ENCODE measurements at places on chromosomes 5 and 9.
A peak's percentile ranks its signal among the peaks of the same experiment; 100 is the strongest.

- no peak for DNase-seq
Observed at GRCh38 chr5:105563842-105564241, 2001.3 kb upstream of the NUDT12 start.

GRCh38 chr5:60649288-60649917, 50.6 kb downstream of the DEPDC1B start:
- no peak for DNase-seq

- DNase-seq: no peak
Observed at GRCh38 chr9:91489361-91489899, 65.8 kb upstream of the NFIL3 start.

DNA sequence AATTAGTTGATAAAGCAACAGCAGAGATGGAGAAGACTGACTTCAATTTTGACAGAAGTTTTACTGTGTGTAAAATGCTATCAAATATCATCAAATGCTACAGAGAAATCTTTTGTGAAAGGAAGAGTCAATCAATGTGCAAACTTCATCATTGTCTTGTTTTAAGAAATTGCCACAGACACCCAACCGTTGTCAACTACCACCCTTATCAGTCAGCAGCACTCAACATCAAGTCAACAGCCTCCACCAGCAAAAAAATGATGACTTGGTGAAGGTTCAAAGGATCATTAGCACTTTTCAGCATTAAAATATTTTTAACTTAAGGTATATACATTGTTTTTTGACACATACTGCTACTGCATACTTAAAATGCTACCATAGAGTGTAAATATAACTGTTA, 888.8 kb downstream of the CDH18 start:
- no peak for DNase-seq

GRCh38 chr5:125274938-125275724, 528.7 kb upstream of the ZNF608 start:
- no peak for DNase-seq

DNA sequence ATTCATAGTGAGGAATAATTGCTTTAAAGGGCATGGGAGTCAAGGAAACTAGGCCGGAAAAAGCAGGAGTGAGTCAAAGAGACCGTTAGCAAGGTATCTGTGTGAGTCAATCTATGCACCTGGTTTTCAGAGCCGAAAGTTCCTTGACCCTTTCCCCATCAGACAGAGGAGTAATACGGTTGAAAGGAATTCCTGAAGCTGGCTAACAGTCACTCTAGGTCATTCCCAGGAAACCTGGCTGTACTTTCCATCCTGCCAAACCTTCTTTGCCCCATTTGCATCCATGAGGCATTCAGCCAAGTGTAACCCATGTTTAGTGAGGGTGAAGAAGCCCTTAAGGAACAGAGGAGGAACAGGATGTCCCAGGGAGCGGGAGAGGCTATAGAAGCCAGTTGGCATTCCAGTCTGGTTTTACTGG, 16.2 kb downstream of the RBM18 start:
- DNase-seq: no peak

GRCh38 chr9:133781828-133782135, 43.6 kb upstream of the SARDH start:
- DNase-seq: no peak

DNA sequence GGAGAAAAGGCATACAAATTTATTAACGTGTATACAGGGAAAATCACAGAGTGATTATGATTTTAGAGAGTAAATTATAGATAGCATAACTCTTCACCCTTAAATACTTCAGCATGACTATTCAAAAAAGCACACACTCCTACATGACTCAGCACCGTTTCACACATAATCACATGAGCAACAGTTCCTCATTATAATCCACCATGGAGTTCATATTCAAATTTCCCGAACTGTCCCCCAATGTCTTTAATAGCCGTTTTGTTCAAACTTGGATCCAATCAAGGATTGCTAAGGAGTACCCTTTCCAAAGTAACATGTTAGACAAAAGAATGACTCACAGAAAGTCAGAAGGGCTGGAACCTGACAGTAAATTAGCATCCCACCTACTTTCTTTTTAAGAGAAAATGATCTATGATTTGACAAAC, 32.1 kb downstream of the RAPGEF1 start:
- DNase-seq: no peak

GRCh38 chr9:28707616-28708015, 1134.3 kb upstream of the C9orf72 start:
- no peak for DNase-seq

DNA sequence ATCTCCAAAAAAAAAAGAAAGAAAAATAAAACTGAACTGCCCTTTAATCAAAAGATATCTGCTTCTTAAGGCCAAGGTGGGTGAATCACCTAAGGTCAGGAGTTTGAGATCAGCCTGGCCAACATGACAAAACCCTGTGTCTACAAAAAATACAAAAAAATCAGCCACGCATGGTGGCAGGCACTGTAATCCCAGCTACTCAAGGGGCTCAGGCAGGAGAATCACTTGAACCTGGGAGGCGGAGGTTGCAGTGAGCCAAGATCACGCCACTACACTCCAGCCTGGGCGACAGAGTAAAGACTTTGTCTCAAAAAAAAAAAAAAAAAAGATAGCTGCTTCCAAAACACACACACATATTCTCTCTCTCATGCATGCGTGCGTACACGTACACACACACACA, 17.8 kb downstream of the SCAI start:
- DNase-seq: no peak

- no peak for DNase-seq
Observed at GRCh38 chr9:16057541-16057940, 504.7 kb downstream of the CCDC171 start.

- no peak for DNase-seq
Observed at GRCh38 chr5:78527054-78527859, 121.3 kb downstream of the LHFPL2 start.

DNA sequence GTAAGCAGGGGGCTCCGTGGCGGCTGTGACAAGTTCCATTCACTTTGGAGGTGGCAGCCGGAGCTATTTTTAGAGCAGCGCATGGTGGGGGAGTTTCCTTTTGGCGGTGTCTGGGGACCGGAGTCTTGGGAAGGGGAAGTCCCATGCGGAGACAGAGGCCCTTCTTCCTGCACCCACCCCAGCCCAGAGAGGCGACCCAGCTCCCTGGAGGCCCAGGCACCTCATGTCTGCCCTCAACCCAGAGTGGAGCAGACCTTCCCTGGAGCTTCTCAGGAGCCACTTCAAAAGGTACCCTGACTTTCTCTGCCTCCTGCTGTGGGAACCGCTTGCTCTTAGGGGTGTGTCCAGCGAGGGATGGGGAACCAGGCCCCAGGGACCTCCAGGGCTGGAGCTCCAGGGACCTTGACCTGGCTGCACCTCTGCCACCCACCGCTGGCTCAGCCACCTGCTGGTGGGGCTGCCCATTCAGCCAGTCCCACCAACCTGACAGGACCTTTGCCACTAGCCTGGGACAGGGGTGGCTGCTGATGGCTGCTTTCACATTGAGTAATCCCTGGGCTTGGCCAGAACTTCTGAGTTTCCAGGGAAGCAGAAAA, 34.1 kb downstream of the NEK6 start:
- DNase-seq: no peak

DNA sequence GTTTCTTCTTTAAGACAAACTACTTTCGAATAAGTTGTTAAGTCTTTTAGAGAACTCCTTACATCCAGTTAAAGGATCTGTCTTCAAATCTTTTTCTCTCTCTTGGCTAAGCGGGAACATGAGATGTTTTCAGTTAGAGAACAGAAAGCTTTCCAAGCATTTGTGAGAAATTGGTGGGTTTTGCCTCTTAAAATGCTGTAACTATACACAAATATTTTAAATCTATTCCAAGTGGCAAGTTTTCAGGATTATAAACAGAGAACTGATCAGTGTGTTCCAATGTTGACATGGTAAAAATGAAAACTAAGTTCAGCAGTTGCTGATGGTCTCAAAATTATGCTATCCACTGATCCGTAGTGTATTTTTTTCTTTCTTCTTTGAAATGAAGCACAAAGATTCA, 100.4 kb downstream of the EBF1 start:
- no peak for DNase-seq

- DNase-seq: no peak
Observed at GRCh38 chr5:143446535-143447226, 43.2 kb upstream of the NR3C1 start.

DNA sequence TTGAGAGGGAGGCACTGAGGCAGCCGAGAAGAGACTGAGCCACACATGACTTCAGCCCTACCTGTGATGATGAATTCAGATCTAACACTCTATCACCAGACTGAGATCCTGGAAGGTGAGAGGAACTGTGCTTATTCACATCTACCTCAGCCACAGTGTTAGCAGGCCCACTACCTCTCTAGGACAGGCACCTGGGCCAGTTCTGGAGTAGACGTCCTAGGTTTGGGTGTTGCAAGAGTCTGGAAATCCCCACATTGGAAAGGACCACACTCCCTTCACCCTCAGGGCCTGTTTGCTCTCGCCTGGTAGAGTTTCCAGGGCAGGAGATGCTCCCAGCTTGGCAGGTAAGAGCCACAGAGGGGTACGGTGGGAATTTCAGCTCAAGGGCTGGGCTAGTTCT, 113.8 kb upstream of the CCL21 start:
- no peak for DNase-seq

DNA sequence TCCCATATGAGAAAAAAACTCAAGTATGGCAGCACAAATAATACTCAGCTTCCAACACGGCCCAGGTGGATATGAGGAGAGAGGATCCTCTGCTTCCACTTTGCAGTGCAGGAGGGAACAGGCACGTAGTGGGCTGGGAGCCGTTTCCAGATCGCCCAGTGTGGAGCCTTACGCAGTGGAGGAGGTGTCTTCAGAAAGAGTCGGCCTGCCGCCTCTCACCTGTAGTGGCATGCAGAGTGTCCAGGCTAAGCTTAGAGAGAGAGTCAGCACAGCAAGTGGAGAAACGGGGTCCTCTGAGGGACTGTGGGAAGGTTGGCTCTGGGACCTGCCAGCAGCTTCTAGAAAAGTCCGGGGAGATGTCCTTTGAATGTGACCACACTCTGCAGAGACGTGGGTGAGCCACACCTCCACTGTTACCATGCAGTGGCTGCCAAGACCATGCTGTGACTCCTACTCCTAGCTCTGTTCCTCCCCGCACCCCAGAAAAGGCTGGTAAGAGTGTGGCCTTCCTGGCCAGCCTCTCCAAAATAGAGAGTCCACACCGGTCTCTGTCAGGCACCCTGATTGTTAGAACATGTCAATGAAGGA, 3.5 kb upstream of the SEMA4D start:
- no peak for DNase-seq

GRCh38 chr9:127931092-127931881, 710 bp upstream of the PIP5KL1 start:
- peak; percentile 61 for DNase-seq

- no peak for DNase-seq
Observed at GRCh38 chr5:57106661-57107060, 67.2 kb upstream of the GPBP1 start.

DNA sequence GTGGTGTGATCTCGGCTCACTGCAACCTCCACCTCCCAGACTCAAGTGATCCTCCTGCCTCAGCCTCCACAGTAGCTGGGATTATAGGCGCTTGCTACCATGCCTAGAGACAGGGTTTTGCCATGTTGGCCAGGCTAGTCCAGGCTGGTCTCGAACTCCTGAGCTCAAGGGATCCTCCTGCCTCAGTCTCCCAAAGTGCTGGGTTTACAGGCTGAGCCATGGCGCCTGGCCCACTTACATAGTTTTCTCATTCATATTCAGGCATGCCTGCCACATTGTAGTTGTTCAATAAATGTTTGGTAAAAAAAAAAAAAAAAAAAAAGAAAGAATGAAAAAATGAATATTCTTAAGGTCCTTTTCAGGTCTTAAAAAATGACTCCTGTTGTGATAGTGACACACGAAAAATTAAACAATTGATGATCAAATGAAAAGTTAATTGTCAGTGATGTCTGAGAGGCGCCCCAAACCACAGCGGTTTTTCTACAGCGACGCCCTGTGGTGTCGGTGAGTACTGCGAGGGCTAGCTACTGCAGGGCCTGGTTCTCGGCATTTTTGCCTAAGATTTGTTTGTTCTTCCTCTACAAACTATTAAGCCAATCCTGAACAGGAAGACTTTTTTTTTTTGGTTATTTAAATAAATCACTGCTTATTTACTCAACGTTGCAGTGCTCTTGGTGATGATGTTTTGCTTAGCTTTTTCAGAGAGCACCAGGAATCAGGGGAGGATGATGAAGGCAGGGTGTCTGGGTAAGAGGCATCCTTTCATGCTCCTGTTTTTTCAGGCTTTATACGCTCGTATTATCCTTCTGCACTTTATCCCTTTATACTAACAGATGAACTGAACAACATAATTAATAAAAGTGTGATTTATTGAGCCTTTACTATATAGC, 67.0 kb upstream of the DPYSL3 start:
- peak; percentile 47 for DNase-seq

DNA sequence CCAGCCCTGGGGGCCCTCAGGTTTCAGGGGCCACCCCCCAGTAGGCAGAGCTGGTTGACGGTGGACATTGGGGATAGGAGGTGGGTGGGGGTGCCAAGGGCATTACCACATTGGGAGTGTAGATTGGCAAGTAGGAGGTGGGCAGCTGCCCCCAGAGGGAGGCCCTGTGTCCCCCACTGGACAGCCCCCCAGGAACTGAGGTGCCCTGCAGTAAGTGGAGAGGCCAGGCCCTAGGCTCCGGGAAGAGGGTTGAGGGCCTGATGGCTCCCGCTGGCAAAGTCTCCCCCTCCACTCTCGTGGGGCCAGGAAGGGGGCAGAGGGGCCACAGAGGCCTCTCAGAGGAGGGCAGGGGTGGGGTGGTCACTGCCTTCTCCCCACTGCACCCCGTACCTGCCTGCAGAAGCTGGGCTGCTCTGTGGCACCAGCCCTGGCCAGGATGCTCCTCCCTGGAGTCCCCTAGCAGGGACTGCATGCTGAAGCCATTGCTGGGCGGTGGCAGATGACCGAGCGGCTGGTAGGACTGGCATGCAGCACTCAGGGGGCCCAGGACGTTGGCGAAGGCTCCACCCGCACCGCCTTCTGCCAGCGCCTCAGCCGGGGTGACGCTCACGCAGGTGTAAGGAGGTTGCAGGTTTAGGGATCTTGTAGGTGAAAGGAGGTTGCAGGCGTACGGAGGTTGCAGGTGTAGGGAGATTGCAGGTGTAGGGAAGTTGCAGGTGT, 89.6 kb upstream of the CACNA1B start:
- DNase-seq: no peak

DNA sequence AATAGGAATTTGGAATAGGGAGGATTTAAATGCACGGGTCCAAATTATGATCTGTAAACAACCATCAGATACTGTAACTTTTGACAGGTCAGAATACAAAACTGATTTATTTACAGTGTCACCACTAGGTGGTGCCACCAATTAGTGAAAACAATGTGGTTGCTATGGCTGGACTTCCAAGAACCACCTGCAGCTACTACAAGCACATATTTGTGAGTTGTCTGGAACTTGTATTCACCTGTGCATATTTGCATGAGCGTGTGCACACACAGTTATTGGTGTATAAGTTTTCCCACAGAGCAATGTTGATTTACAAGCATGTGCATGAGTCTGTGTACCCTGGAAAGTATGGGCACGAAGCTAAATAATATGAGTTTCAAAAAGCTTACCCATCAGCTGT, 3.0 kb upstream of the HRCT1 start:
- peak; percentile 58 for DNase-seq

- no peak for DNase-seq
Observed at GRCh38 chr5:32160228-32160627, 13.9 kb downstream of the GOLPH3 start.

GRCh38 chr5:170159101-170159698, 53.5 kb downstream of the FOXI1 start:
- no peak for DNase-seq
